Fibroblast of pulmonary artery (primary cell): ENCODE measurements at places on chromosomes 1 and 21.

DNA sequence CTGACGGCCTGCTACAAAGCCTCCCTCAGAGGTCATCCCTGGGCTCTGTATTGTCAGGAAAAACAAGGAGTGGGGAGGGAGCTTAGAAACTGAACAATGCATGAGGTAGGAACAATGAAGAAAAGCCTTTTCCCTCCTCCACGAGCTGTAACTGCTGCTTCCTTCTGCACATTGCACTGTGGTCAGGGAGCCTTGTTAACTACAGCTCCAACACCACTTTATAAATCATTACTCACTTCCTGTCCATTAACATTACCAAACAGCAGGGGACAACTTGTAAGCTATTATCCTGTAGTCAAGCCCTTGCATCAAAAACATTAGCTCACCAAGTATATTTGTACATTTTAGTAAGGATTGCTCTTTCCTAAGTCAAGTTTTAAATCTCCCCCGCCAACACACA lies 336.0 kb upstream of the NR5A2 start:
- peak; percentile 92 for DNase-seq

- DNase-seq, result no peak
These were observed 194.7 kb downstream of the AK5 start for GRCh38 chr1:77476475-77476874.

DNA sequence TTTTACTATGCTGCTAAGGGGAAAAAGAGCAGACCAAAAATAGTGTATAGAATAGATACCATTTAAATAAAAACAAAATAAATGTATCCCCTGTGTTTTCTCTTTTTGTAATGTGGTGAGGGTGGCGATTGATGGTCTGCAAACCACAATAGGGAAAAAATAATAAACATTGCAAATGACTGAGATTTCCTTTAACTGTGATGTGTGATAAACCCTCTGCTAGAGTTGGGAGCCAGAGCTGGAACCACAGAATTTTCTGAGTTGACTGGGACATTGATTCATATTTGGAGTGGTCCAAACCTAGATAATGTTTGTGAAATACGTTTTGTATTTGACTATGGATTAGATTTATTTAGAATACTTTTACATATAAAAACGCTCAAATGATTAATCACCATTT lies 70.6 kb upstream of the PTGFR start:
- DNase-seq, result no peak

DNA sequence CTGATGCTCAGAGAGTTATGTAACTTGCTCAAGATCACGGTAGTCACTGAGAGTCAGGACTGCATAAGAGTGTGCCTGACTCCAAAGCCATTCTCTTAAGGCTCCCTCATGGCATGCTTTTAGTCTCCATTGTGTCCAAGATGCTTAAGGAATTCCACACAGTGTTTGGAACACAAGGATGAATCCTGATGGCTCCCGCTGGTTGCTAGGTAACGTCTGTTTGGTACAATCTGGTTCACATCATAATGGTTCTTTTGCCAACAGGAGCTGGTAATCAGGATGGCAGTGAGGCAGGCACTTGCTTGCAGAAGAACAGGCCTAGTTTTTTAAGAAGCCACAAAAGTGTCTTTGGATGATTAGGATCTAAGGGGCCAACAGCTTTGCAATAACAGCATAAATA lies 436.5 kb upstream of the DAB1 start:
- no peak for DNase-seq

- DNase-seq, result peak; percentile 47
These were observed 176.5 kb downstream of the HIVEP3 start for GRCh38 chr1:41742219-41742618.

GRCh38 chr1:27603681-27604578 lies at the start of gene AHDC1:
TSS of gene AHDC1 (minus strand) at chr1:27604144. CDS start at chr1:27552115, 52,029 bp downstream.
- peak; percentile 90 for DNase-seq

DNA sequence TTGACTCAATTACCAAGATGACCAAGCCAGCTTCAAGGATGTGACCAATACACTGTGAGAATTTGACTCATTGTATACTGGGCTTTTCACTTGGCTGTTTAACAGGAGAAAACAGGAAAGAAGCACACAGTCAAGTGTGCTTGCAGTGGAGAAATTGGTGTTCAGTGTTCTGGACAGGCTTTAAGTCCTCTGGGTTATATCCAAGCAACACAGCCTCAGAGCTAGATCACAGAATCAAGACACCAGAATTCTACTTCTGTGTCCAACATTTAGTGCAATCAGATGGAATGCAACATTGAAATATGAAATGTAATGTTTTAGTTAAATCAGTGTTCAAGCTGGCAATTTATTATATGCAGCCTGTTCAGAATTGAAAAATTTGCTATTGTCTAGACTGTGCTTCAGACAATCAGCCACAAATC lies 694.4 kb downstream of the LTN1 start:
- DNase-seq, result peak; percentile 41

DNA sequence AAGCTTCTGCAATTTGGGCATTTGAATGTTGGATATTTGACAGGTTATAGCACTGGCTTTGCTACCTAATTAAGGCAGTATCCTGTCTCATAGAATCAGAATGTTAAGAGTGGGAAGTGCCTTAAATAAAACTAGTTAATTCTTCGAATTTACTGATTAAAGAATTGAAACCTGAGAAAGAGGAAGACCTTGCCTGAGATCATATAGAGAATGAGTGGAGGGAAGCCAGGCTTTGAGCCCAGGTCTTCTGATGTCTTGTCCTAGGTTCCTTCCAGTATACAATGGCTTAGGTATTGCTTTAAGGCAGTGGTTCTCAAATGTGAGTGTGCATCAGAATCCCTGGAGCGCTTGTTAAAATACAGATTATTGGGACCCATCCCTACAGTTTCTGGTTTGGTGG lies 20.9 kb upstream of the SH3BGRL3 start:
- no peak for DNase-seq

DNA sequence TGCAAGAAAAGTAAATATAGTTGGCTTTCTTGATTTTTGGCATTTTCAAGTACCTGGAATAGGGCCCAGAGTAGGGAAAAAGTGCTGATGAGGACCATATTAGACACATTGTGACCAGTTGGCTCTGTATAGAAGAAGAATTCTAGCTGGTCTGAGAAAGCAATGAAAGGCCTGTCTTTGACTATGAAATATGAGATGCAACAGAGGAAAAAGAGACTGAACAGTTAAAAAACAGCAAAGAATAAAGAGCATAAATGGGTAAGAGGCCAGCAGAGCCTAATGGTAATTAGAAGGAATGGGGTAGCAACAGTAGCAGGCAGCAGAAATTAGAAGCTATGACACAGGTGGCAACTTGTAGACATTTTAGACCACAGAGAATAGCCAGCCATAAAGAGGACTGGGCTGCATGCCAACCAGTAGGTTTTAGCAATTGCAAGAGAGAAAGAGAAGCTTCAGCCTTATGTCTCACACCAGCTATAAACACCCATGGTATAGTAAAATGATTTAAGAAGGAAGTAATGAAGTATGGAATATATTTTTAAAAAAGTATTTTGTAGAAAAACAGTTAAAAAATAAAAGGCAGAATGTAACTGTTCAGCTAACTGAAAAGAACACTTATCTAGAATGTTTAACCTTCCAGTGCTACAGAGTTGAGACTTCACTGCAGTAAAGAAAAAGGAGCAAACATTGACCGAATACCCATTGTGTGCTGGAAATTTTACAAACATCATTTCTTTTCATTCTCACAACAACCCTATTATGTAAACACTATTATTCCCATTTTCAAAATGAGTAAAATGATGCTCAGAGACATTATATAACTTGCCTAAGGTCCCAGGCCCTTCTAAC lies 114.1 kb downstream of the LHX4 start:
- DNase-seq, result peak; percentile 39

DNA sequence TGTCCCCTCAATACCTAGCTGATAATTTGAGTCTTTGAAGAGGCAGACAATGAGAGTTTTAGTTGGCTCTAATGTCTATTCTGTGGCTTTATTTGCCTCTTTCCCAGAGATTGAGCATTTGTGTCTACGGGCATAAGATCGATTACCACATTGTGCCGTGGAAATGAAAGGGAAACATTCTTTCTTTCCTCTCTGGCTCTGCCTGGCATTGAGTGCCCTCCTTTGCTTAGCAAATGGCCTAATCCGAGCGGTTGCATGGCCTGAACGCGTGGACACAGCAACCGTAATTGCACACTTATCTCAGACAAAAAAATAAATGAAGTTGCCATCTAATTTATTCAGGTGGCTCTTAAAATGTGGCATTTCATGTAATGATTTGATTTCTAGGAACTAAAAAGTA lies 247.9 kb downstream of the ADGRL2 start:
- no peak for DNase-seq

DNA sequence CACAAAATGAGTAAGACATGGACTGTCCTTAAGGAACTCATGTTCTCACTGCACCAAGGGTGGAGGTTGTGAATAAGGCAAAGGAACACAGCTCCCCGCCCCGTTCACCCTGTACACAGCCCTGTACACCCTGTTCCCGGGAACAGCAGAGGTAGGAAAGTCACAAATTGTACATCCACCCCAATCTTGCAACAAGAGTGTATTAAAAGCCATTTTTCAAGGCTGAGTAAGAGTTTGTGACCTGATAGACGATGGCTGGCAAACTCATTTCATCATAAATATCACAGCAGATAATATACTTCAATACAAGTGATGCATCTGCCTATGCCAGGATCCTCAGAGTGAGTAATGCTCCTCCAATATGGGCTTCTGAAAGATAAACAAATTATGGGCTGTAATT lies 52.5 kb upstream of the CAMK1G start:
- DNase-seq, result no peak

GRCh38 chr1:167221126-167221737 lies 546 bp downstream of the POU2F1 start:
- DNase-seq, result no peak

- DNase-seq, result no peak
These were observed 41.7 kb downstream of the ALPL start for GRCh38 chr1:21550866-21551475.
